ENCODE measurements at places on chromosomes 4 and X.

DNA sequence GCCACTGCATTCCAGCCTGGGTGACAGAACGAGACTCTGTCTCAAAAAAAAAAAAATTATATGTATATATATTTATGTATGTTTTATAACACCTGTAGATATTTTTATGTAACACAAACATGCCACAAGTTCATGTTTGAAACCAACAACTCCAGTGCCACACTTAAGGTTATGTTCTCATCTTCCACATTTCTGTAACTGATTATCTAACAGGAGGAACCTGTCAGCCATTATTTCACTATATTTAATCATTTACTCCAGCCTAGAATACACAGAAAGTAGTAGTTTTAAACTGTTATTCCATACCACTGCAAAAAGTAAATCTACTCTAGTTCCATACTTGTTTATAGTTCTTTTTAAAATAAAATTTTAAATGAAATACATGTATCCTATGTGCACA is 32.3 kb downstream of the MCUB start:
- no peak for DNase-seq

GRCh38 chrX:129718676-129719075 is 20.1 kb upstream of the XPNPEP2 start:
- no peak for DNase-seq

DNA sequence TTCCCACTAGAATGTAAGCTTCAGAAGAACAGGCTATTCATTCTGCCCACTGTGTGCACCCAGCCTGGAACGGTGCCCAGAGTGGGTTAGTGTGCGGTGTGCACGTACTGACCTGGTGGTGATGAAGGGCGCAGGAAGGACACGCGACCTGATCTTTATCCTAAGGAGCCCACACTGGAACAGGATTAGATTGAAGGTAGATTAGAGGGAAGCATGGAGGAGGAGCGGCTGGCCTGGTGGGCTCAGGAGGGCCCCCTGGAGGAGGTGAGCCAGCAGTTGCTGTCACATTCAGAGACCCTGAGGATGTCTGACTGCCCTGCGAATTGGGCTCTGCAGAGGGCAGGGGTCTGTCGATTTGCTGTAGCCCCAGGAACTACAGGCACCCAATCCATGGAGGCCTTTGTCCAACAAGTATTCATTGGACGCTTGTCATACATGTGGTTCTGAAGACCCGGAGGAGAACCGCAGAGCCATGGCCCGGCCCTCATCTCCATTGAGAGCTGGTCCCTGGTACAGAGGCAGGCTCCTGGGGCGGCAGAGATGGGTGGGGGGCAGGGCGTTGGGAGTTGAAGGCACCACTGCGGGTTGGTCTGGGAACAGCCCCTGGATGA is 73.2 kb downstream of the HTRA3 start:
- no peak for DNase-seq

- no peak for DNase-seq
Observed at GRCh38 chrX:52979568-52979967, 21.2 kb upstream of the FAM156A start.

GRCh38 chr4:92970996-92971395 is 667.2 kb downstream of the GRID2 start:
- DNase-seq, result no peak

DNA sequence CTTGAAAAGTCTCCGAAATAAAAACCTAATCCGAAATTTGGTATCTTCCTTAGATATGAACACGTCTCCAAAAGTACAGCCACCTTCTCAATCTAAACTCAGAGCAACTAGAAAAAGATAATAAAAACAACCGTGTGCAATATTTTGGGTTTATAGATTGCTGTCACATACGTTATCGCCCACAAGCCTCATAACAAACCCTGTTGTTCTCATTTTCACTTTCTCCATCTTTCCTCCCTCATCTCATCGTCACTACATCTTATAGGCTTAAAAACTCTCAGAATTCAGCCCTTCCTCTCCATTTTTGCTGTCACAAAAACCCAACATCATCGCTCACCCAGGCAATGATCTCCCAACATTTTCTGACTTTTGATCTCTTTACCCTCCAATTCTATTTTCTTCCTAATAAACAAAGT is 448 bp upstream of the SCFD2 start:
- DNase-seq, result no peak

DNA sequence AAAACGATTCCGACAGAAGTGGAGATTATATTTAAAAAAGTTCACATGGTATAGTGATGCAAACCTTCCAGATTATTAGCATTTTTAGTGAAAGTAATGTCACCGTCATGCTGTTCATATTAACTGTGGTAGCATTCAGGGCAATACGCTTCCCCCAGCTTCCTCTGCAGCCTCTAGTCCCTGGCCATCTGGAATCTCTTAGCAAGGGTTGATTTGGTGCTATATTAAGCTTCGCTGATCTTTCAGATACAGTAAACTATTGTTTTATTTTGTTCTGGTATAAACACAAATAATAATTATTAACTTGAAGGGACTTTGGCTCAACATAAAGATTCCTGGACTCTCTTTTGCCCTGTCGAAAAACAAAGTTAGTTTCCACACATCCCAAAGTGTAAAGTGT is 1080.5 kb upstream of the TENM3 start:
- DNase-seq, result no peak

DNA sequence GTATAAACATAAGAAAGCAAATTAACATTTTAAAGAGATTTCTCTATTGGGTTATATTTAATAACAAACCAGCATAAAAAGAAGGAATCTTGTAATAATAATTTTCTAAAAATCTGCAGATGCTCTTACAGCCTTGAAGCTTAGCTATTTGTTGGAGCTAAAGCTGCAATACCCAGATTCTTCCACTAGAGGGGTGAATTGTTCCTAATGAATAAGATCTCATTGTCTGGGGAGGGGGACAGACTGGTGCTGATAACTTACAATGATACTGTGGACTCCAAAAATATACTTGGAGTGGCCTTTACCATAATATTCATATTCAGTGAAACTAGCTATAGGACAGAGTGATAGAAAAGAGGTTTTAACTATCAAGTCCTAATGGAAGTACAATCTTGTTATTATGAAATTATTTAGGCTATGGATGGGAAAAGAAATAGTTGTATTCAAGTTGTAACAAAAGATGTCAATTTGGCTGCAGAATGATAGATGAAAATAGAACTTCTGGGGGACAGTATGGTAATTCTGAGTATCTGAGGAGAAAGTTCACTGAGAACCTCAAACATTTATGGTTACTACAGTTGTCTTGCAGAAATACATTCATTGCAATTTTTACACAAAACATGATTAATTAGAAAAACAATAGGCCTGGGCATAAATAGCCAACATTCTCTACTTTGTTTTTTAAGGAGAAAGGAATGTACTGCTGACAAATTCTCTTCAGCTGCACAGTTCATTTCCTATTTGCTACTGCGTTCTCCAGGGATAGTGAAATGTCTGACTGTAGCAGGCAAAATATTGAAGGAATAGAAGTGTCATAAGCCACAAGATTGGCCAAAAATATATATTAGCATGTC is 443.3 kb downstream of the GBA3 start:
- peak; percentile 17 for DNase-seq

DNA sequence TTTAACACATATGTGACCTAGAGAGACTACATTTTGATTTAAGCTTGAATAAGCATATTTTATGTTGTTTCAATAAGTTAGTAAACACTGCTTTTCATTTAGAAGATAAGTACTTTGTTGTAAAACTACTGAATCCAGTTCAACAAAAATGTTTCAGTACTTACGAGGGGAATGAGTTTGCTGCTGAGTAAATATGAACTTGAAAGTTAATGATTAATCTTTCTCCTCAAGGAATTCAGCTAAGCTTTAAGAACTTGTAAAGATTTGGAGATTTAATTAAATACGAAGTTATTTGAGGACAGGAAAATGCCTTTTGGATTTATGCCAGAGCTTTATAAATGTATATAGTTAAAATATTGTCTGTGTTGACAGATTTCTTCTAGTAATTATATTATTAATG is 933.0 kb upstream of the LCORL start:
- no peak for DNase-seq

DNA sequence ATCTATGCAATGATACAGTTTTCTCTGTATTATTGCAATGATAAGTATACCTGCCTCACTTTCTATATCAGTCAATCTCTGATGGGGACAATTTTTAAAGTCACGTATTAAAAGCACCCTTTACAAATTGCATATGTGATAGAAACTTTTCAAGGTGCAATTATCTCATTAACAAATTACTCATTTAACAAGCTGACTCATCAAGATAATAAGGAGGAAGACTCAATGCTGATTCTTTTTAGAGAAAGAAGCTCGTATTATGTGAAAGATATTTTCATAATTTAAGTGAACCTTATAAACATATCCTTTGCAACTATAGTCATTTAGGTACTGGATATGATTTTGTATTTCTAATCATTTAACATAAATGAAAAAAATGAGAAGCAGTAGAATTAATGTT is 1080.9 kb upstream of the TENM3 start:
- DNase-seq, result no peak

DNA sequence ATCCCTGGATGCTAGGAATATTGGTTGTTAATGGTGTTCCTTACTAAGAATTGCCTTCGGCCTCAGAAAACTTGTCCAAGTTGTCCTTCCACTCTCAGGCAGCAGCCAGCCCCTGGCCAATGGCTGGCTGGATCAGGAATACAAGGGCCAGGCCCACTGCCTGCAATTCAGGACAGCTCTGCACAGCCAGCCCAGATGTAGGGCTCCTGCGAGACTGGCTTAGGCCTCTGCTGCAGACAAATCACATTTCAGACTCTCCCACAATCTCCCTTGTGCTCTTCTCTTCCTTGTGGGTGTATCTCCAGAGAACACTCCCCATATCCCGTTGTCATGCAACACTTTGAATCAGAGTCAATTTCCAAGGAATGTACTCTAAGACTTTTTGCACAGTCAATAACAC is 747.6 kb upstream of the FTHL17 start:
- DNase-seq, result no peak

- peak; percentile 49 for DNase-seq
Observed at GRCh38 chrX:131841496-131842437, 181.3 kb upstream of the STK26 start.

- DNase-seq, result no peak
Observed at GRCh38 chrX:136598631-136599030, 49.3 kb upstream of the CD40LG start.

All from RWPE1 (cell line).